Activated T-helper 17 cell treated with anti-CD3 and anti-CD28 coated beads, Interleukin-2, amount 50 U/mL, for 72 hours (primary cell): ENCODE measurements at places on chromosomes 16 and 17. TPM values are rescaled to one million over a fixed set of nuclear protein-coding genes. Genes with fewer than 3 reads are reported as not detected.

Gene CES1
- total RNA-seq, result not detected

Gene MPP3
- 0.43 TPM for total RNA-seq

Gene EVI2A
- total RNA-seq, result 11.7 TPM

Gene TMEM235
- not detected for total RNA-seq

Gene USP22
- total RNA-seq, result 136 TPM

Gene NLRP1
- 39.9 TPM for total RNA-seq

Gene MT1G
- not detected for total RNA-seq

Gene ROGDI
- total RNA-seq, result 8.0 TPM

Gene ATP2A3
- 81.5 TPM for total RNA-seq

Gene RHOT1
- 26.2 TPM for total RNA-seq

Gene HEXIM1
- total RNA-seq, result 45.9 TPM

Gene SERPINF2
- total RNA-seq, result 0.85 TPM

Gene DNASE1L2
- total RNA-seq, result 2.4 TPM

- no peak for ATAC-seq
Observed at GRCh38 chr16:81548876-81549546, 104.4 kb downstream of the CMIP start.

GRCh38 chr16:68951991-68952877, 108.9 kb downstream of the TANGO6 start:
- no peak for ATAC-seq

GRCh38 chr17:33498069-33498468, 205.0 kb upstream of the ASIC2 start:
- ATAC-seq, result no peak

GRCh38 chr16:28609631-28610594, at the start of gene SULT1A1:
Gene SULT1A1, minus strand, starts transcription at chr16:28610044. Its CDS starts 1,189 bp downstream, at chr16:28608855.
- no peak for ATAC-seq

DNA sequence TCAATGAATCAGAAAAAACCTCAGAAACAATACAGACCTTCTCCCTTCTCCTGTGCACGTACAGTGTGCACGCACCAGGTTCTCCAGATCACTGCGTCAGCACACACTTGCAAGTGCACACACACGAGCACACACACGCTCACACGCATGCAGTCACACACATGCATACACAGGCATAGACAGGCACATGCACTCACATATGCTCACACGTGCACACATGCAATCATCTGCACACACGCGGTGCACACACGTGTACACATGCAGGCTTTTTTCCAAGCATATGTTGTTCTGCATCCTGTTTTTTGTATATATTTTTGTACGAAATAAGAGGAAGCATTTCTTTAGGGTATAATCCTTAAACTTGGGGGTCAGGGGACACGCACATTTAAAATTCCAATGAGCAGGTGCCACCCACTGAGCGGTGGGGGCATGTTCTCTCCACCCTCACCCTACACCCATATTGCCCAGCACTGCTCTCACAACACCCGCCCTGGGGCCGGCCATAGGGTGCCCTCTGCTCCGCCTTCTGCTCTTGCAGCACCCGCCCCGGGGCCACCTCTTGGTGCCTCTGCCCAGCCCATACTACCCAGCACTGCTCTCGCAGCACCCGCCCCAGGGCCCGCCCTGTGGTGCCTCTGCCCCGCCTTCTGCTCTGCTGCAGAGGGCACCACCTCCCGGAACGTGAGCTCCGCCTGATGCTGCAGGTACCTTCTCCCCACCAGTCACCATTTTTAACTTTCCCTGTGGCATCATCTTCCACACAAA, 20.9 kb downstream of the KLHDC4 start:
- no peak for ATAC-seq

- ATAC-seq, result no peak
Observed at GRCh38 chr17:65750166-65750565, 188.7 kb upstream of the AXIN2 start.

DNA sequence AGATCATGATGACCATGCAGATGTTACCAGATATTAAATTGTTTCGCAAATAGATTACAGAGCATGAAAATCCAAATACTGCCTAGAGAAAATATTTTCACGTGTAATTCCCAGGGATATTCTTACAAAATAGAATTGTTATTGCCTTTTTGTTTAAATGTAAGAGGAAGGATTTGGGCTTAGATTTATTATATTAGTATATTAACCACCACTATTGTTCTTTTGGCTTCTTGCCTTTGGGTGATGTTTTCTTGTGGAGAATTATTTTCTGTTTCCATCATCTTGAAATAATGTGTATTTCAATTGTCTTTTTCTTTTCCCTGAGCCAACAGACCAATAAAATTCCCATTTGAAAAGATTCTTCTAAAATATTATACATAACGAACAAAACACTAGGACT, 109.7 kb upstream of the NUDT7 start:
- ATAC-seq, result no peak

GRCh38 chr16:26701243-26701886, 365.4 kb upstream of the C16orf82 start:
- ATAC-seq, result no peak

GRCh38 chr16:66357523-66357928, 9.0 kb upstream of the CDH5 start:
- peak; percentile 31 for ATAC-seq

DNA sequence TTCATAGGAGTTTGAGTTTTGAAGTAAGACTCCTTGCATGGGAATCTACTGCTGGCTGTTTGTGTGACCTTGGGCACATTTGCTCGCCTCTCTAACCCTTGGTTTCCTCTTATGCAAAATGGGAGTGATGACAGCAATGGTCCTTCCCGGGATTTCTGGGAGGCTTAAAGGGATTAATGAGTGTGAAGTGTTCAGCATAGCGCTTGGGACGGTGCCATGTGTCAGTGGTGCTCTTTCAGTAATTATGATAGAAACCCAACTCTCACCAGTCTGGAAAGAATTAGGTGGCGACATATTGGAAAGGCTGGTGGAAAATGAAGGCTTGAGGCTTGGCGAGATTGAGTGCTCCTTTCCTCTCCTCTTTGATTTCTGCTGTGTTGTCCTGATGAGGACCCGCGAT, 429.2 kb upstream of the EEF2KMT start:
- no peak for ATAC-seq

DNA sequence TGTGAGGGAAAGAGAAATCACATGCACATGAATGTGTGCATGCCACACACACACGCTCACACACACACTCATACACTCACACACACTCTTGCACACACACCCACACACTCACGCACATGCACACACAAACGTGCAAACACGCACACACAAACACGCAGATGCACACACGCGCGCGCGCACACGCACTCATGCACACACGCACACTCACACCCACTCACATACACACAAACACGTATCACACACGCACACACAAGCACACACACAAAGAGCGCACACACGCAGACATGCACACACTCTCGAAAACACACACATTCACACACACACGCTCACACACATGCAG, 72.2 kb downstream of the GAS7 start:
- no peak for ATAC-seq

- no peak for ATAC-seq
Observed at GRCh38 chr17:30908717-30909420, 2.8 kb upstream of the TEFM start.

DNA sequence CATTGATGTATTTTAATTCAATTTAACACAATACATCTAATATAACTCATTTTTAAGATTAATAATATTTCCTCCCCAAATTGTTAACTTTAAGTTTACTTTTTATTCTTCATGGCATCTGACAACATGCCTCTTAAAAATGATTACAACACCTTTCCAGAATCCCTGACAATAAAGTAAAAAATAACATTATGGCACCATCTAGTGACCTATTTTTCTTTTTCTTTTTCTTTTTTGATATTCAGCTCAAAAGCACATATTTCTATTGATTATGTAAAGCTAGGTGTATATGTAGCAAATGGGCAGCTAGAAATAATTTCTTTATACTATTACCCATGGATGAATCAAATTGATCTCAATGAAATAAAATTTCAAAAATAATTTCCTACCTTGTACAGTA, 834.3 kb upstream of the CDH8 start:
- ATAC-seq, result no peak

DNA sequence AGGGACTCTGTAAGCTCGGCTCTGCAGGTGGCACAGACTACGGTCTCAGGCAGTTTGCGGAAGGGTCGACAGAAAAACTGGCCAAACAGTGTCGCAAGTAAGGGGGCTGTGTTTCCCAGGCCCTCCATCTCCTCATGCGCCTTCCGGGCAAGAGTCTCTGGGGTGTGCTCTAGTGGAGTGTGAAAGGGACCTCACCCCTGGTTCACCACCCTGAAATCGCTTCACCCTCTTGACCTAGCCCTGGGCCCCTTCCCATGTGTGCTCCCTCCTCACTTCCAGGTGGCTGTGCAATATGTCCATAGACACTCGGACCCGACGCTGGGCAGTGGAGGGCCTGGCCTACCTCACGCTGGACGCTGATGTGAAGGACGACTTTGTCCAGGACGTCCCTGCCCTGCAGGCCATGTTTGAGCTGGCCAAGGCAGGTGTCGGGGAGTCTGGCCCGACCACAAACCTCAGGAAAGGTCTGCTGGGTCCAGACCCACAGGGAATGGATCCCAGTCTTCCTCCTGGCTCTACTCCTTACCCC, 22.3 kb downstream of the UNC45B start:
- no peak for ATAC-seq

GRCh38 chr17:42985225-42985624, 4.9 kb downstream of the RUNDC1 start:
- no peak for ATAC-seq

- no peak for ATAC-seq
Observed at GRCh38 chr16:75058806-75059205, 57.8 kb downstream of the LDHD start.

- no peak for ATAC-seq
Observed at GRCh38 chr17:47983492-47984223, 12.7 kb downstream of the CDK5RAP3 start.

DNA sequence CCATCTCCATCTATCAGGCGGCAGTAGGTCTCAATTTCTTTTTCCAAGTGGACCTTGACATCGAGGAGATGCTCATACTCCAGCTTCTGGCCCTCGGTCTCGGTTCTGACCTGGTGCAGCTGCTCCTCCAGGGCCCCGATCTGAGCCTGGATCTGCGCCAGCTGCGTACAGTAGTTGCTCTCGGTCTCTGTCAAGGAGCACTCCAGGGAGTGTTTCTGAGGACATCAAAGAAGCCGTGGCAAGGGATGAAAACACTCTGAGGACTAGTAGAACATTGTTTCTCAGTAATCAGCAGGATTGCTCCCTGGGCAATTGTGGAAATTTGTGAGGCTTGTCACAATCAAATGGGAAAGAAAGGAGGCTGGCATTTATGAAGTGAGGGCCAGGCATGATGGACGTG, 5.9 kb downstream of the KRT28 start:
- no peak for ATAC-seq

GRCh38 chr17:50153650-50154575, 3.4 kb upstream of the PPP1R9B start:
- no peak for ATAC-seq

GRCh38 chr16:58024486-58025350, 836 bp upstream of the MMP15 start:
- peak; percentile 25 for ATAC-seq

- ATAC-seq, result no peak
Observed at GRCh38 chr16:85820604-85821372, 21.3 kb downstream of the COX4I1 start.

DNA sequence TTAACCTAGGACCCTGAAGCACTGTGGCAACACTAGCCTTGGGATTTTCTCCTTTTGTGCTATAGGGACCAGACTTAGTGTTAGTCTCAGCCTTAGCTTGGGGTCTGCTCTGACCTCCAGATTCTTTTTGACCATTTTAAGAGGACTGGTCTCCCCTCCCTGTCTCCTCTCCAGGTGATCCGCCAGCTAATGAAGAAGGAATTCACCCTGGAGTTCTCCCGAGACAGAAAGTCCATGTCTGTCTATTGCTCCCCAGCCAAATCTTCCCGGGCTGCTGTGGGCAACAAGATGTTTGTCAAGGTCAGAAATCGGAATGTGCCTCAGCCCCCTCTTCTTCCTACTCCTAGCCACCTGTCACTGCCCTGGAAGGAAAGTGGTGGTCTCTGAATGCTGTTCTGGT, 19.5 kb downstream of the ATP2A1 start:
- ATAC-seq, result no peak

DNA sequence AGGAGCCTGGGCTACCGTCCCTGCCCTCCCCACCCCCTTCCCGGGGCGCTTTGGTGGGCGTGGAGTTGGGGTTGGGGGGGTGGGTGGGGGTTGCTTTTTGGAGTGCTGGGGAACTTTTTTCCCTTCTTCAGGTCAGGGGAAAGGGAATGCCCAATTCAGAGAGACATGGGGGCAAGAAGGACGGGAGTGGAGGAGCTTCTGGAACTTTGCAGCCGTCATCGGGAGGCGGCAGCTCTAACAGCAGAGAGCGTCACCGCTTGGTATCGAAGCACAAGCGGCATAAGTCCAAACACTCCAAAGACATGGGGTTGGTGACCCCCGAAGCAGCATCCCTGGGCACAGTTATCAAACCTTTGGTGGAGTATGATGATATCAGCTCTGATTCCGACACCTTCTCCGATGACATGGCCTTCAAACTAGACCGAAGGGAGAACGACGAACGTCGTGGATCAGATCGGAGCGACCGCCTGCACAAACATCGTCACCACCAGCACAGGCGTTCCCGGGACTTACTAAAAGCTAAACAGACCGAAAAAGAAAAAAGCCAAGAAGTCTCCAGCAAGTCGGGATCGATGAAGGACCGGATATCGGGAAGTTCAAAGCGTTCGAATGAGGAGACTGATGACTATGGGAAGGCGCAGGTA, 762 bp downstream of the CDK12 start:
- ATAC-seq, result peak; percentile 29

DNA sequence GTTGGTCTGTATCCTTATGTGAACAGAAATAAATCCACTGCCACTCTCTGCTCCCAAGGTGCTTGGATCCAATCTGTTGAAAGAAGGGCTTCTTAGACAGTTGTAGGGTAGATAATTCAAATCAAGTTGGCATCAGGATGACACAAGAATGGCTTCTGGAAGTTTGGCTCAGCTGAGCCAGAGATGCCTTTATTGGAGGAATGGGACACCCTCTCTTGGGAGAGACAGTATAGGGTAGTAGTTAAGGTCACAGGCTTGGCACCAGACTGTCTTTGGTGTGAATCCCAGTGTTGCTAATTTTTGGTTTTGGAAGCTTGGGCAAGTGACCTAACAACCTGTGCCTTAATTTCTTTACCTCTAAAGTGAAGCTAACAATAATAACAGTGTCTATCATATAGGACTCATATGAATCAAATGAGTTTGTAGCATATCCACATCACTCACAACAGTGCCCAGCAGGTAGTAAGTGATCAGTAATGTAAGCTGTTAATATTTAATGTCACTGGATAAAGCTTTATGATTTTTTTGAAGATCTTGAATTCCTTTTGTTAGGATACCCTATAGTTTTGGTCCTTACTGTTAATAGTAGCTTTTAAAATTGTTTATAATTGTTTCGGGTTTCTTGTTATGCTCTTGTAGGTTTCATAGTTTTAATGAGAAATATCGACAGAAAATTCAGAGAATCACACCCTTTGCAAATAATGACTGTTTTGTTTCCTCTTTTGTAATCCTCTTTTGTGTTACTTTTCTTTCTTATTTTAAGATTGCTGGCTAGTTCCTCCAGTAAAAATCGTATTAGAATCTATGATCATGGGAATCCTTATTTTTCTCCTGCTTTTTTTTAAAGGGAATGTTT, 19.1 kb downstream of the ZNRF1 start:
- no peak for ATAC-seq
